ENCODE measurements at places on chromosomes 6 and 20. TPM values are rescaled to one million over a fixed set of nuclear protein-coding genes. Genes with fewer than 3 reads are reported as not detected.

Gene OPRL1
- total RNA-seq = 0.87 TPM

Gene CD93
- total RNA-seq = 1.3 TPM

Gene C20orf144
- total RNA-seq = 0.61 TPM

Gene TNFRSF21
- total RNA-seq = 0.23 TPM

Gene CST7
- 23.3 TPM for total RNA-seq

Gene SNAP25
- total RNA-seq = not detected

Gene SLC26A8
- total RNA-seq = 0.09 TPM

Gene EYS
- not detected for total RNA-seq

Gene MYMX
- not detected for total RNA-seq

Gene MCHR2
- total RNA-seq = not detected

Gene SPATA25
- 4.7 TPM for total RNA-seq

Gene SLC52A3
- not detected for total RNA-seq

Gene RBPJL
- not detected for total RNA-seq

Gene HLA-DRB1
- total RNA-seq = 14.3 TPM

Gene PTPRT
- not detected for total RNA-seq

Gene DYNLT1
- total RNA-seq = 78.8 TPM

Gene TPX2
- 0.30 TPM for total RNA-seq

Gene TCF15
- not detected for total RNA-seq

Gene WFDC2
- total RNA-seq = 1.6 TPM

Gene TPBG
- total RNA-seq = 0.79 TPM

Gene TCP11
- total RNA-seq = not detected

Gene CENPW
- total RNA-seq = 1.5 TPM

Gene AVP
- not detected for total RNA-seq

Gene GPLD1
- total RNA-seq = 0.49 TPM

Gene PKIB
- 0.89 TPM for total RNA-seq

Gene SUMO4
- 10.0 TPM for total RNA-seq

Gene ID4
- not detected for total RNA-seq

Gene SLC22A23
- total RNA-seq = 12.5 TPM

Gene DEFB124
- total RNA-seq = not detected

Data from CD4-positive, alpha-beta memory T cell (primary cell).